ENCODE measurements at places on chromosomes 6 and 20.
A peak's percentile ranks its signal among the peaks of the same experiment; 100 is the strongest.

GRCh38 chr6:113574147-113574546 is 283.0 kb upstream of the MARCKS start:
- DNase-seq = no peak

GRCh38 chr6:36701401-36701991 is 3.9 kb downstream of the RAB44 start:
- DNase-seq = no peak

DNA sequence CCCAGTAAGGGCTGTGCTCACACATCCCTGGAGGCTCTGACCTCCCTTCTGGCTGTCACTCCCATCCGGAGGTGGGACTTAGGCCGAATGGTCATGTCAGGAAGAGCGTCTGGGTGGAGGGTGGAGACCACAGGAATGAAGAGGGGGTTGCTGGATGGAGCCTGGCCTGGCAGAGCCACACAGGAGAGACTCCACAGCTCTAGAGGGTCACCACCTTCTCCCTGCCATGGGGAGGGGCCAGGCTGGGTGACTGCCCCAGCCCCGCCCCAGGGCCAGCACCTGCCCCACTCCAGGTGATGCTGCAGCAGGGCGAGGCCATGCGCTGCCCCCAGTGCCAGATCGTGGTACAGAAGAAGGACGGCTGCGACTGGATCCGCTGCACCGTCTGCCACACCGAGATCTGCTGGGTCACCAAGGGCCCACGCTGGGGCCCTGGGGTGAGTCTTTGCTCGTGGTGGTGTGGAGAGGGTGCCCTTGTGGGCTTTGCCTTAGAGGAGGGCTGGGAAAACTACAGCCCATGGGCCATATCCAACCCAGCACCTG is 20.6 kb downstream of the RBCK1 start:
- no peak for DNase-seq

DNA sequence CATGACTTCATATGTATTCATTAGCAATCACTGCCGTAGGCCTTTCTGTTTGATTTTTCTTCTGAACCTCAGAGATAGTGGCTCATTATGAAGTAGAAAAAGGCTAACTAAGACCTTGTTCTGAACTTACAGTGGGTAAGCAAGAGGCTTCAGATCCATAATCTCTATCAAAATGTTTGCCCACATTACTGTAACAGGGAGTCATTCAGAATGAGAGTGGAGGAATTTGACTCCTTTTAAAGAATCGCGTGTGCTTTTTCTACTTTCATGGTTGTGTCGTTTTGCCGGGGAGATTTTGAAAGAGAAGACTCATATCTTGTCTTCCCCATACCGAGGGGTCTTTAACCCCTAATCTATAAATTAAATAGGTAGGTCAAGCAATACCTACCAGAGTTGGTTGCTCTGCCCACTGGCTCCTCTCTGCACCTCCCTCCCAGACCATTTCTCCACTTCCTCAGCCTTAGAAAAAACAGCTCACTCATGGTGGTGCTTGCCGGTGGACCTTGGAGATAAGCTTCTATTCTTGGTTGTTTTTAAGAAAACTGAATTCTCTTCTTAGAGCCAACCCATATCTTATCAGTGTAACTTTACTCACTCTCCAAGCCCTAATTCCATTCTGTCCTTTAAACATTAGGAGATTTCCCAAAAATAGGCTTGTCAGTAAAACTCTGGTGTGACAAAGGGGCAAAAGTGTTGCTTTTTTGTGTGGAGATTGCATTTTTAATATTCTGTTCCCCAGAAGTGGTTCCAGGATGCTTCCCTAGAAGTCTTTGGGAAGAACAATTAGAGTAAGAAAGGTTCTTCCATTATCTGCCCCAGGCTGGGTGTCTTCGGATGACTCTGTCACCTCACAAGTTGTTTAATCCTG is 56.6 kb downstream of the E2F3 start:
- no peak for DNase-seq

DNA sequence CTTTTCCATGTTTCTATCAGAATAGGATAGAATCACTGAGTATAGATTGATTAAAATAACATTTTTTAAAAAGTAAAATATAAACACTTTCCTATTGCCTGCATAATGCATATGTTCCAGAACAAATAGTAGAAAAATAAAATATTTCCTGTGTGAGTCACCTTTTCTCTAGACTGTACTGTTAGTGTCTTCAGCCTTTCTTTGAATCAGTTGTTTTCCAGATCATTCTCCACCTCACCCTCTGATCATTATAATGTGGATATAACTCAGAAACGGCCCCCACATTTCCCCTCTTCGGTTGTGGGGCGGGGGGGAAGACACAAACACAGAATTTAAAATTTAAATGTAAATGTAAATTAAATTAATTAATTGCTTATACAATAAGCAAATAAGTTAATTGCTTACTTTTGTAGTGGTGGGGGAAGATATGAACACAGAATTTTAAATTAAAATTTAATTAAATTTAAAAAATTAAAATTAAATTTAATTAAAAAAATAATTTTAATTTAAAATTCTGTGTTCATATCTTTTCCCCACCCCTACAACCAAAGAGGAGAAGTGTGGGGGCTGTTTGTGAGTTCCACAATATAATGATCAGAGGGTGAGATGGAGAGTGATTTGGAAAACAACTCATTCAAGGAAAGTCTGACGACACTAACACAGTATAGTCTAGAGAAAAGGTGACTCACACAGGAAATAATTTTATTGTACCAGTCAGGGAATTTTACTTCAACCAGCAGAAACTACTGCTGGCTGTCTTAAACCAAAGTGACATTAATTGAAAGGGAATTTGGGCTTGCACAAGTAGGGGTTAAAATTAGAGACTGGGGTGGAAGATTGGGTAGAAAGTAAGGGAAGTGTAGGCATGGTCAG is 37.1 kb upstream of the PROKR2 start:
- no peak for DNase-seq

DNA sequence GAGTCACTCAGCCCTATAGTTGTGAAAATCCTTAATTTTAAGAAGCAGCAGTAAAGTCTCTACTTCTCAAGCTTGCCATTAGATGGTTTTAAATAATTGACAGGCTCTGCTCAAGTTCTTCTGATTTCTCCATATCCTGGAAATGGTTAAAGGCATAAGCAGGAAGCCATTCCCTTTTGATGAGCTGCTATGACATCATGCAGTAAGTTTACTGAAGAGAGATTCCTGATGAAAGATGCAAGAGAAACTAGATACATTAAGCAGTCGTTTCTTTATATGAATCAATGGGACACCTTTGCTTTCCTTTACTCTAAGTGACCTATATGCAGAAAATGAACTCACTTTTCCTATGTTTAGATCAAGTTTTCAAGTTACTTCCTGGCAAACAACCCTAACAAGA is 9.8 kb downstream of the POPDC3 start:
- DNase-seq = no peak

- no peak for DNase-seq
These were observed 66.4 kb downstream of the POPDC3 start for GRCh38 chr6:105113422-105113821.

DNA sequence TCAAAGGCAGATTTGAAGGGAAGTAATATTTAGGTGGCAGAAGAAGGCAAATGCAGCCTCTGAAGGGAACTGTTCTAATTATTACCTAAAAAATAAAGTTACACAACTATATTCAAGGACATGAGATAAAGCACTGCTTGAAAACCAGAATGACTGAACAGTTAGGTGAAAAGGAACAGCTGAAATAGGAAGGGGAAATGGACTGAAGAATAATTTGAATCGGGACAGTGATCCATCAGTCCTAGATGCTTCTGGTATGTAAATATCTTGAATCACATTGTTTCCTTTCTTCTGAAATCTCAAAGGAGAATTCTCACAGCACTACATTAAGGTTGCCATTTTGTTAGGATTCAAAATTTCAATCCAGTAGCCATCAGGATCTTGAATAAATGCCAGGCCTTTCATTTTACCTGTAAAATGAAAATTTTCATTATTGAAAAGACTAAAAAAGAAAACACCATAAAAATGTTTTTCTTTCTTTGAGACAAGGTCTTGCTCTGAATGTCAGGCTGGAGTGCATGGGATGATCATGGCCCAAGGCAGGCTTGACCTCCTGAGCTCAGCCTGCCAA is 25.9 kb downstream of the GLO1 start:
- no peak for DNase-seq

GRCh38 chr6:5173810-5174209 is 86.9 kb downstream of the LYRM4 start:
- DNase-seq = no peak

DNA sequence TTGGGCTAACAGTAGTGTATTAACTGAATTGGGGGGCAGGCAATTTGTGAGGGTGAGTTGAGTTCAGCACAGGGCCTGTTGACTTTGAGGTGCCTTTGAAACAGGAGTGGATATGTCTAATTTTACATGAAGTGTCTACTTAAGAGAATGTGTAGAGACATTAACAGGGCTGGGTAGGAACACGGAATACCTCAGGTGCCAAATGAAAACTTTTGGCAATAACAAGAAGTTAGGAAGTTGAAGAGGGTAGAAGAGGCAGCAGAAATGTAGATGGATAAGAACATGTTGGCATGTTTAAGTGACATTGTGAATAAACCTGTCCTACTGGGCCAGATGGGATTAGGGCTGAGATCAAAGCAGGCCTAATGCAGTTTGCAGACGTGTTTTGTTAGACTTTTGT is 117.0 kb downstream of the SLC16A10 start:
- DNase-seq = no peak

GRCh38 chr20:59977086-59977485 is 18.9 kb downstream of the CDH26 start:
- DNase-seq = no peak

GRCh38 chr6:27694547-27694874 is 217.7 kb downstream of the OR2B2 start:
- no peak for DNase-seq

DNA sequence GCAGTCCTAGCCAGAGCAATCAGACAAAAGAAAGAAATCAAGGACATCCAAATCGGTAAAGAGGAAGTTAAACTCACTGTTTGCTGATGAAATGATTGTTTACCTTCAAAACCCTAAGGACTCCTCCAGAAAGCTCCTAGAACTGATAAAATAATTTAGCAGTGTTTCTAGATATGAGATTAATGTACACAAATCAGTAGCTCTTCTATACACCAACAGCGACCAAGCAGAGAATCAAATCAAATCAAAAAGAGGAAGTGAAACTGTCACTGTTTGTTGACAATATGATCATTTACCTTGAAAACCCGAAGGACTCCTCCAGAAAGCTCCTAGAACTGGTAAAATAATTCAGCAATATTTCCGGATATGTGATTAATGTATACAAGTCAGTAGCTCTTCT is 21.7 kb downstream of the SERPINB9 start:
- no peak for DNase-seq

DNA sequence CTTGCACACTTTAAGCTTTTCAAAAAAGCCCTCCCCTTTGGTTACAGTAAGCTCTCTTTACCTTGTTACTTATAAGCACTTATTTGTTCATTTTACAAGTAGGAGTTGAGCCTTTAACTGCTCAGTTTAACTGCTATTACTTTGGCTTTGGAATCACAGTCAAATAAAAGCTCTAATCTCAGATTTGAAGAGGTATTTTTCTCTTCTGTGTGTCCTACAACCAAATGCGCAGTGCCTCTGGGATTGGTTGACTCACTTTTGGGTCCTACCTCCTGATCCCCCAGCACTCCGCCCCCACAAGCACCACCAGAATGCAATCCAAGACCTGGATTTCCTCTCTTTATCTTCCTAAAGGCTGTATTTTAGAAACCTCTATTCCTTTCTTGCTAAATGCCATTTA is 2.5 kb downstream of the NCOA7 start:
- no peak for DNase-seq

DNA sequence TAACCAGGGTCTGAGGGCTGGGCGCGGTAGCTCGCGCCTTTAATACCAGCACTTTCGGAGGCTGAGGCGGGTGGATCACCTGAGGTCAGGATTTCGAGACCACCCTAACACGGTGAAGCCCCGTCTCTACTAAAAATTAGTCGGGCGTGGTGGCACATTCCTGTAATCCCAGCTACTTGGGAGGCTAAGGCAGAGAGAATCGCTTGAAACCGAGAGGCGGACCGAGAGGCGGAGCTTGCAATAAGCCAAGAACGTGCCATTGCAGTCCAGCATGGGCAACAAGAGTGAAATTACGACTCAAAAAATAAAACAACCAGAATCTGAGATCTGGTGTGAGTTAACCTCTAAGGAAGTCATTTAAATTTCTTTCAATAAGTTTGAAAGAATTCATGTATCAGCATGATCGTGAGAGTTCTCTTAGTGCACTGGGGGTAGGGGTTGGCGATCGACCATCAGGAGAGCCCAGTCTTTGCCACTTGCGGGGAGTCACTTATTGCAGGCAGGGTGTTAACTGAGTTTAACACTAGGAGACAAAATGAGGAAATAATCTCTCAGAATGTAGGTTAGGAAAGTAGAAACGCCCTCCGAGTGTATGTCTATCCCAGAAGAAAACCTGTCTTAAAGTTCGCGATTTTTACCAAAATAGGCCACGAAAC is 206.5 kb upstream of the ZNF184 start:
- DNase-seq = no peak

- DNase-seq = no peak
These were observed 24.3 kb upstream of the IL17A start for GRCh38 chr6:52161689-52162438.

GRCh38 chr20:58179432-58180099 is 48.9 kb downstream of the ANKRD60 start:
- peak; percentile 76 for DNase-seq

GRCh38 chr20:35145141-35145564 is 2.0 kb downstream of the EDEM2 start:
- DNase-seq = no peak

DNA sequence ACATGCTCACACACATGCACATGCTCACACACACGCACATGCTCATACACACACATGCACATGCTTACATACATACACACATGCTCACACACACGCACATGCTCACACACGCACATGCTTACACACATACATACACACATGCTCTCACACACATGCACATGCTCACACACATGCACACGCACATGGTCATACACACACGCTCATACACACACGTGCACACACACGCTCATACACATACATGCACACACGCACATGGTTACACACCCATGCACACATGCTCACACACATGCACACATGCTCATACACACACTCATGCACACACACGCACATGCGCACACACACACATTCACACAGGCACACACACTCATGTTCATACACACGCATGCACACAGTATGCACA is 20.8 kb upstream of the RPS6KA2 start:
- no peak for DNase-seq

DNA sequence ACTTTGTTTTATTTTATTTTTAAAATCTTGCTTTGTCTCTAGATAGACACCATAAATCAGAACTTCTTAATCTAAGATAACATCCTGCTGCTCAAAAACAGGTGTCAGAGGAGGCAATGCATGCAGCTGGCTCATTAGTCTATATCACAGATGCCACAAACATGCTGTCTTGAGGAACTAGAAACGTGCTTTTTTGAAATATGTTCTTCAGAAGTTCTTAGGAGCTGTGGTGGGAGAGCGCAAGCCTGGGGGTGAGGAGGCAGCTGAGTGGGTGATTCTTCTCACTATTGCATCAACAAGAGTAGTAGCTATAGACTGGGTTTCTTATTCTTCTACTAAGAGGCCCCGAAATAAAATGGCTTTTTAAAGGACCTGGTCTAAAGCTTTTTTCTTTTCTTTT is 23.4 kb downstream of the IL22RA2 start:
- DNase-seq = no peak

Data from CD4-positive, alpha-beta T cell (primary cell).